Activated naive CD8-positive, alpha-beta T cell treated with anti-CD3 and anti-CD28 coated beads for 36 hours (primary cell): ENCODE measurements at places on chromosomes 12 and 14. TPM values are rescaled to one million over a fixed set of nuclear protein-coding genes. Genes with fewer than 3 reads are reported as not detected.

The FAM90A1 gene
- 0.40 TPM for total RNA-seq

DNA sequence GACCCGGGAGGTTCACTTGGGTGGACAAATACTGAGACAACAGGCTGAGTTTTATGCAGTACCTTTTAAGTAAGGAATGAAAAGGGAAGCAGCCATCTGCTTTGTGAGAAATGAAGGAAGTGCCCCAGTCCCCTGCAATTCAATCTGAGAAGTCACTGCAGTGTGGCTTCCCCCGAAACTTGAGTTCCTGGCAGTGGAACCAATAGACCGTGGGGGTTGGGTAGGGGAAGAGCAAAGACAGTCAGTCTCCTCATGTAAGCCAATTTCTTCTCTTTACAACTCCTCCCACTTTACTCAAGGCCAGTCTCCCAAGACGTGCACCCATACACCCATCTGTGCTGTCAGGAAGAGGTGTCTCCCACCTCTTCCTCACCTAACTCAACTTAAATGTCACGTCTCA is 206.5 kb downstream of the BCAT1 start:
- H3K4me1 ChIP-seq = peaks cover 3% of the 10 kb centered on the region
- no peaks in the 10 kb centered on the region for H3K36me3 ChIP-seq
- no peak overlapping the region for H3K27ac ChIP-seq

The KRT74 gene
- total RNA-seq = not detected

The EML1 gene
- 0.36 TPM for total RNA-seq

GRCh38 chr12:95624589-95624988 is 73.3 kb upstream of the USP44 start:
- no peaks in the 10 kb centered on the region for H3K36me3 ChIP-seq
- H3K27ac ChIP-seq = no peak overlapping the region
- no peaks in the 10 kb centered on the region for H3K4me1 ChIP-seq
- no peaks in the 10 kb centered on the region for H3K27me3 ChIP-seq
- H3K4me3 ChIP-seq = no peak overlapping the region
- DNase-seq = no peak

The LRP6 gene
- total RNA-seq = 4.6 TPM

The DDN gene
- total RNA-seq = 1.4 TPM

The ADAMTS20 gene
- not detected for total RNA-seq

DNA sequence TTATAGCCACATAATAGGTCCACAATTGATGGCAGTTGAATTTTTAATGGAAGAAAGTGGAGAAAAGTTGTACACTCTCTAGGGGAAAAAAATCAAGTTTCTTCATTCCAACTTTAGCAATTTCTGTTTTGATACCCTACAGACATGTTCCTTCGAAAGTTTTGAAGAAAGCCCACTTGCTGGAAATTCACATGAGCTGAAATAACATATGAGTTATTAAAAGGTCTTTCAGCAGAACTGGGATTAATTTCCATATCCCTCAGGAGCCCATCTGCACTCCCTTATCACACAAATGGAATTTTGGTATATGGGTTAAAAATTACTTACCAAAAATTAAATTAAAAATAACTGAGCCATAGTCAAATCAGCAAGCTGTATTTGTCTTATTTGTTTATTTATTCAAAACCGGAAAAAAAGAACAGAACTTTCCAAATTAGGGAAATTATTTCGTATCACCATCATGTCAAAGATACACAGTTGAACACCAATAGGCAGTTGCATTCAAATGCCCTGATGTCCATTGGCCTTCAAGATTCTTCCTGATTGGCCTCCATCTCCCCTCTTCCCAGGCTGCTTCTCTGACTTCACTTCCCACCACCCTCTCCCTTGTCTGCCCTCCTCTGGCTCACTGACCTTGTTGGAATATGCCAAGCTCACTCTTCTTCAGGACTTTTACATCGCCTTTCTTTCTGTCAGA is 445.5 kb downstream of the EGLN3 start:
- no peak overlapping the region for H3K4me3 ChIP-seq
- no peak overlapping the region for H3K27ac ChIP-seq
- DNase-seq = no peak
- H3K4me1 ChIP-seq = no peaks in the 10 kb centered on the region

- peaks cover 39% of the 10 kb centered on the region for H3K36me3 ChIP-seq
- DNase-seq = no peak
- H3K4me3 ChIP-seq = no peak overlapping the region
- H3K27me3 ChIP-seq = no peaks in the 10 kb centered on the region
- H3K4me1 ChIP-seq = peaks cover 48% of the 10 kb centered on the region
These were observed 6.0 kb downstream of the DMAC2L start for GRCh38 chr14:50318031-50318626.

The PPP1R36 gene
- 0.18 TPM for total RNA-seq

GRCh38 chr12:41466300-41466699 is 278.2 kb downstream of the PDZRN4 start:
- H3K4me3 ChIP-seq = no peak overlapping the region
- no peaks in the 10 kb centered on the region for H3K27me3 ChIP-seq
- DNase-seq = no peak
- H3K27ac ChIP-seq = no peak overlapping the region
- no peaks in the 10 kb centered on the region for H3K4me1 ChIP-seq

DNA sequence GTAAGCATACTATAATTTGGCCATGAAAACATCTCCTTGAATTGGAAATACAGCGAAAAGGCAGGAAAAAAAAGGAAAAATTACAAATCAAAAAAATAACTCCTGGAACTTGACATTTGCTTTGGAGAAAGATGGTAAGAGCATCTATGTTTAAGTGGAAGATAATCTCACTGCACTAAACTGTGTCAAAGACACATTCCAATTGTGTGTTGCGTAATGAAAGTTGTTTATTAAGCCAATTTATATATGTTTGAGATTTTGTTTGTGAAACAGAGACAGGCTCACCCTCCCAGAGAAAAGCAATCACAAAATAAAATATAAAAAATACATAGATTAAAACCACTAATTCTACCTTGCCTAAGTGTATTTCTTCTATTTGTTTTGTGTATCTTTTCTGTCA is 11.1 kb upstream of the ATXN7L3B start:
- H3K27me3 ChIP-seq = peaks cover 14% of the 10 kb centered on the region
- H3K27ac ChIP-seq = no peak overlapping the region
- no peaks in the 10 kb centered on the region for H3K36me3 ChIP-seq
- no peaks in the 10 kb centered on the region for H3K4me1 ChIP-seq

DNA sequence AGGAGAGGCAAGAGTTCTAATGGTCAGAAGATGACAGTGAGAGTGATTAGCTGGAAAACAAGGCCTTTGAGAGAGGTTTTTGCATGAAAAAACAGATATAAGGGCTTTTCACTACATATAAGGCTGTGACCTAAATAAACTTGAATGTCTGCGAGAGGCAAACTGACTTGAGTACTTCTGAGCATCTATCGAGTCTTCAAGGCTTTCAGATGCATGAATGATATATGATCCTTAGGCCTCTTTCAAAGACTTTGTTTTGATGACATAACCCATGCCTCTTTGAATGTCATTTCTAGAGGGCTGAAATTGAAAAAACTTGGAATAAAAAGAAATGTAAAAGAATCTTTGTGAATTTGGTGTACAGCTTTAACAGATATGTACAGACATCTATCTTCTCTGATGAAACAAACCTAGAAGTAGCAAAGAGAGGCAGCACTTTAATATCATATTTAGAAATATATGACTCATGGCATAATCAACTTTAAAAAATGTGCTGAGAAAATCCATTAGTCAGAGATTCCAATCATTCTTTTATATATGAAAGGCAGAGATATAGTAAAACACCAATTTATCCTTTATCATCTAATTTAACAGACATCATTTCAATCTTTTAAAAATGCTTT is 72.6 kb downstream of the PPM1H start:
- no peak for DNase-seq
- H3K4me1 ChIP-seq = no peaks in the 10 kb centered on the region
- H3K27ac ChIP-seq = no peak overlapping the region
- no peak overlapping the region for H3K4me3 ChIP-seq

The UBE2N gene
- 228 TPM for total RNA-seq

- peaks cover 36% of the 10 kb centered on the region for H3K27me3 ChIP-seq
- peak; percentile 45 for DNase-seq
- H3K27ac ChIP-seq = no peak overlapping the region
- peaks cover 12% of the 10 kb centered on the region for H3K4me1 ChIP-seq
- peak overlapping the region; percentile 70 for H3K4me3 ChIP-seq
These were observed 645 bp downstream of the JDP2 start for GRCh38 chr14:75428230-75429104.

- H3K4me3 ChIP-seq = no peak overlapping the region
- no peak for DNase-seq
- H3K4me1 ChIP-seq = peaks cover 53% of the 10 kb centered on the region
- no peaks in the 10 kb centered on the region for H3K27me3 ChIP-seq
- H3K36me3 ChIP-seq = peaks cover 2% of the 10 kb centered on the region
These were observed 47.2 kb upstream of the CTDSP2 start for GRCh38 chr12:57893431-57894353.

GRCh38 chr12:112822056-112822455 is 30.5 kb downstream of the RPH3A start:
- no peak overlapping the region for H3K4me3 ChIP-seq
- no peaks in the 10 kb centered on the region for H3K36me3 ChIP-seq
- no peak overlapping the region for H3K27ac ChIP-seq
- no peaks in the 10 kb centered on the region for H3K4me1 ChIP-seq

- DNase-seq = no peak
- no peaks in the 10 kb centered on the region for H3K4me1 ChIP-seq
- no peak overlapping the region for H3K4me3 ChIP-seq
- peaks cover 11% of the 10 kb centered on the region for H3K27me3 ChIP-seq
These were observed 38.0 kb downstream of the CCDC60 start for GRCh38 chr12:119372540-119372939.

GRCh38 chr14:102256716-102257115 is 48.2 kb downstream of the MOK start:
- no peaks in the 10 kb centered on the region for H3K4me1 ChIP-seq
- DNase-seq = no peak
- no peaks in the 10 kb centered on the region for H3K27me3 ChIP-seq
- H3K4me3 ChIP-seq = no peak overlapping the region
- no peak overlapping the region for H3K27ac ChIP-seq

DNA sequence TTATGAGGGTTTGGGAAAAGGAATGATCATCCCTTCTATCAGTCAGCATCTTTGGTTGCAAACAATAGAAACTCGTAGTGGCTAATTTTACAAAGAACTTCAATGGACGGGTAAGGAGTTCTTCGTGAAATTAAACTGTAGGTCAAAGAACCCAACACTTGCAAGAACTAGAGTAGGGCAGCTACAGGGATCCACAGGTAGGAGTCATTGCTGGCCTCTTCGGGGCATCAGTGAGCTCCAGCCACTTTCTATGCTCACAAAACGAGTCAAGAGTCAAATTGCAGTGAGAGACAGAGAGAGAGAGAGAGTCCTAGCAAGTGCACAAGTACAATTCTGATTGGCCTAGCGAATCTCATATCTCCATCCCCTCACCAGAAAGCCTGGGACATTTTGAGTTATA is 29.9 kb upstream of the OTX2 start:
- H3K36me3 ChIP-seq = no peaks in the 10 kb centered on the region
- H3K4me3 ChIP-seq = no peak overlapping the region
- no peak overlapping the region for H3K27ac ChIP-seq
- no peak for DNase-seq
- peaks cover 25% of the 10 kb centered on the region for H3K27me3 ChIP-seq
- H3K4me1 ChIP-seq = peaks cover 4% of the 10 kb centered on the region

DNA sequence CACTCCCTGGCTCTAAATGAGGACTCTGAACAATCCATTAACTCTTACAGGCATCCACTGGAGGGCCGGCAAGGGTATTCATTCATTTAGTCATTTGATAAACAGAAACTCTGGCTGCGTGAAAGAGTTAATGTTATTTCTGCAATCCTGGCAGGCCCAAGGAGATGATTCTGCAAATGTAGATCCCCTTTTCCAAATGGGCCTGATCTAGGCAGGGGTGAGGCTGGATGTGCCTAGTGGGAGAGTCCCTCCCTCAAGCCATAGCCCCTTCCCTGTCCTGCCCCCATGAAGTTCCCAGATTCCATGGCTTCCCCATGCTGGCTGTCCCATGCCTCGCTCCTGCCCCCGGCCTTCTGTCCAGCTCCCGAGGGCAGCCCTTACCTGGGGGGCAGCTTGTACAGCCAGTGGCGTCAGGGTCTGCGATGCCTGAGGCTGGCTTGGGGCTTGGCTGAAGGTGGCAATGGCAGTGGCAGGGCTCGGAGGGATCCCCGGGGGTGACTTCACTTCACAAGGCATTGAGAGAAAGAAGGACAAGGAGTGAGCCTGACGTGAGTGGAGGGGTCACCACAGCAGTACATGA is 18.4 kb downstream of the POU6F1 start:
- no peak for DNase-seq
- no peak overlapping the region for H3K4me3 ChIP-seq
- H3K4me1 ChIP-seq = peaks cover 6% of the 10 kb centered on the region
- no peaks in the 10 kb centered on the region for H3K36me3 ChIP-seq
- H3K27ac ChIP-seq = no peak overlapping the region
- H3K27me3 ChIP-seq = no peaks in the 10 kb centered on the region

The NRIP2 gene
- total RNA-seq = not detected

The TMEM121 gene
- total RNA-seq = 16.7 TPM

The NFYB gene
- 30.6 TPM for total RNA-seq

The OR6C2 gene
- not detected for total RNA-seq

The OVCH1 gene
- not detected for total RNA-seq

The PMEL gene
- 0.28 TPM for total RNA-seq

GRCh38 chr12:132570635-132571034 is 39.7 kb downstream of the LRCOL1 start:
- H3K4me1 ChIP-seq = no peaks in the 10 kb centered on the region
- no peak for DNase-seq
- H3K36me3 ChIP-seq = peaks cover 2% of the 10 kb centered on the region
- no peak overlapping the region for H3K4me3 ChIP-seq
- no peak overlapping the region for H3K27ac ChIP-seq
- no peaks in the 10 kb centered on the region for H3K27me3 ChIP-seq

GRCh38 chr12:4084573-4084972 is 189.0 kb upstream of the CCND2 start:
- no peak overlapping the region for H3K4me3 ChIP-seq
- no peak for DNase-seq
- H3K27ac ChIP-seq = no peak overlapping the region
- H3K36me3 ChIP-seq = no peaks in the 10 kb centered on the region

GRCh38 chr14:44657696-44658388 is 150.8 kb upstream of the FSCB start:
- no peaks in the 10 kb centered on the region for H3K36me3 ChIP-seq
- H3K4me1 ChIP-seq = peaks cover 9% of the 10 kb centered on the region
- DNase-seq = no peak

- H3K4me1 ChIP-seq = no peaks in the 10 kb centered on the region
- H3K27ac ChIP-seq = no peak overlapping the region
- no peak for DNase-seq
- no peak overlapping the region for H3K4me3 ChIP-seq
- no peaks in the 10 kb centered on the region for H3K36me3 ChIP-seq
These were observed 293.7 kb downstream of the TTC6 start for GRCh38 chr14:37889087-37889486.

The GSG1 gene
- total RNA-seq = not detected

The MYO1H gene
- not detected for total RNA-seq

DNA sequence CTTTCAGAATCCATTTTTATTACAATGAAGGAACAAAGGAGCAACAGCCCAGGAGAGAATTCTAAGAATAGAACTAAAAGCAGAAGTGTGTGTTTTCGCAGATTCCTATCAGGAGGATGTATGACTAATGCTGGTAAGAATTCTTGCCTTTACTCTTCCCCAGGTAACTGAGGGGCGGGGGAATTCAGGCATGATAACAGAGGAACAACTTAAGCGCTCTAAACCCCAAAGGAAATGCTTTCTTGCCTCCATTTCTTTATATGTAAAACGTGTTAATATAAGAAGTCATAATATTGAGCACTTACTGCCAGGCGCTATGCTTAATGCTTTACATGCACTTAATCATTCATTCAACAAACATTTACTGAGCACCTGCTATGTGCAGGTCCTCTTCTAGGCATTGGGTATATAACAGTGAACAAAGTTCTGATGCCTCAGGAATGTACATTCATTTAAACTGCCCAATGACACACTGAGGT is 4.5 kb downstream of the HCAR1 start:
- peak overlapping the region; percentile 47 for H3K4me3 ChIP-seq
- no peaks in the 10 kb centered on the region for H3K27me3 ChIP-seq
- peak overlapping the region; percentile 80 for H3K27ac ChIP-seq
- peaks cover 1% of the 10 kb centered on the region for H3K36me3 ChIP-seq

The PLA2G1B gene
- not detected for total RNA-seq

The SLC25A21 gene
- not detected for total RNA-seq

The ARHGEF25 gene
- total RNA-seq = 2.2 TPM
